Esophagus squamous epithelium (tissue), 5 donors: ENCODE measurements at places on chromosomes 3 and 15.

GRCh38 chr3:119376758-119377157 is 82.6 kb downstream of the ARHGAP31 start:
- no peak for DNase-seq

- DNase-seq: no peak
Measured at GRCh38 chr3:194450341-194450740, 36.5 kb downstream of the ATP13A3 start.

DNA sequence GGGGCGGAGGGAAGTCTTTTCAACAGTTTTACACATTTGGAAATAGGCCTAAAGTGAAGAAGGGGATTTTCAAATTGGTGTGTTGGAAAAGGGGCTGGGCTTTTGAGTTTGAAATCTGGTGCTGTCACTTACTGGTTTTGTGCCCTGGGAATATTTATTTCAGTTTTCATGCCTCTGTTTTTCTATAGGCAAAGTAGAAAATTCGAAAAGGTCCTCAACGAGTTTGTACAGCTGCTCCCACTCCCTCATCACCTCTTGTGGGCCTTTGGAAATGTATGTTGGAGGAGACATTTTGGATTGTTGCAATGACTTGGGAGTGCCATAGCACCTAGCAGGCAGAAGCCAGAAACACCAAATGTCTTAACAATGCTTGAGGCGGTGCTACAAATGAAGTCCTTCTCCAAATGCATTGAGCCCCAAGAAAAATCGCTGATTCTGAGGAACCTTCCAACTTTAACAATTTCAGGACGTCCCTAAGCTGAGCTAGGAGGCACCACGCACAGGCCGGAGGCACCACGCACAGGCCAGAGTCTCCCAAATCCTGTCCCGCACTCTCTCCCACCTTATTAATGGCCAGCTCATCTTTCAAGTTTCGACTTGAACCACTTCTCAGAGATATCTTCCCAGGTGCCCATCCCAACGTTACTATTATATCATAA is 639 bp upstream of the POLR2M start:
- no peak for DNase-seq

DNA sequence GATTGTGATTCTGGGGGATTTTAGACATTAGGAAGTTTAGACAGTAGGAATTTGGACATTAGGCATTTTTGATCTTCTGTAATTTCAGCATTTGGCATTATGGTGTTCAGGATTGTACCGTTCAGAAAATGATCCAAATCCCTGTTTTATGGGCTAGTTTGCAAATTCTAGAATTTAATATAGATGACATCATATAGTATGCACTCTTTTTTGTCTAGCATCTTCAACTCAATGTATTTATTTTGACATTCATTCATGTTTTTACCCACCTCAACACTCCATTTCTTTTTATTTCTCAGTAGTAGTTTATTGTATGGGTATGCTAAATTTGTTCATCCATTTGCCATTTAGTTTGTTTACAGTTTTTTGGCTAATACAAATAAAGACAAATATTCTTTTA is 105.3 kb upstream of the ZPLD1 start:
- no peak for DNase-seq

DNA sequence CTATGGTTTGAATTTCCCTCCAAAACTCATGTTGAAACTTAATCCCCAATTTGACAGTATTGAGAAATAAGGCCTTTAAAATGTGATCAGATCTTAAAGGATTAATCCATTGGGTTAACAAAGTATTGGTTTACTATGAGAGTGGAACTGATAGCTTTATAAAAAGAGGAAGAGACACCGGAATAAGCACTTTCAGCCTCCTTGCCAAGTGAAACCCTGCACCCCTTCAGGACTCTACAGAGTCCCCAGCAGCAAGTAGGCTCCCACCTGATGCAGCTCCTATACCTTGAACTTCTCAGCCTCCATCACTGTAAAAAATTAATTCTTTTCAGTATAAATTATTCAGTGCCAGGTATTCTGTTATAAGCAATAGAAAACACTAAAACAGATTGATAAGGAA is 348.3 kb downstream of the CGGBP1 start:
- no peak for DNase-seq

DNA sequence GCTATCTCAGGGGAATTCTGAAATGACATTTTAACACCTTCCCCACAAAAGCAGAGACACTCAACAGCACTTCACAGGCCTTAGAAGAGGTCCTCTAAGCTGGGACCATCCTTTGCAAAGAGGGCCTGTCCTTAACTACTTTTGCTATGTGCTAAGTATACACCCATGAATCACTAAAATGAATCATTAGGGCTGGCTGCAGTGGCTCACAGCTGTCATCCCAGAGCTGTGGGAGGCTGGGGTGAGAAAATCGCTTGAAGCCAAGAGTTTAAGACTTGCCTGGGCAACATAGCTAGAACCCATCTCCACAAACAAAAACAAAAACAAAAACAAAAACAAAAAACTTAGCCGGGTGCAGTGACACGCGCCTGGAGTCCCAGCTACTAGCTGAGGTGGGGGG is 53.9 kb upstream of the MELTF start:
- DNase-seq: no peak

DNA sequence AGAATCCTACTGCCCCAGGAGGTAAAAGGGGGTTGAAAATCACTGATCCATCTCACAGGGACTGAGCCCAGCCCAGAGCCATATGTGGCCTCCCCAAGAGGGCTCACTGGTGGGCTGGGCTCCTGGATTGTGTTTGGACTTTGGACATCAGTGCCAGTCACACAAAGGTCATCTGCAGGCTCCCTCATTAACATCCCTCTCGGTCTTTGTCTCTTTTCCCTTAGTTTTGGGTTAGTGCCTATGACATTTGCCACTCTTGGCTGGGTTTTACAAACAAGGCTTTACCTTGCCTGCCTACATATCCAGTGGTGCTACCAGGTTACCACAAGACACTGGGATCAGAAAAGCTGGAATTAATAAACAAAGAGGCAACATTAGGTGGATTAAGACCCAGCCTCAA is 27.9 kb downstream of the IFT122 start:
- no peak for DNase-seq

DNA sequence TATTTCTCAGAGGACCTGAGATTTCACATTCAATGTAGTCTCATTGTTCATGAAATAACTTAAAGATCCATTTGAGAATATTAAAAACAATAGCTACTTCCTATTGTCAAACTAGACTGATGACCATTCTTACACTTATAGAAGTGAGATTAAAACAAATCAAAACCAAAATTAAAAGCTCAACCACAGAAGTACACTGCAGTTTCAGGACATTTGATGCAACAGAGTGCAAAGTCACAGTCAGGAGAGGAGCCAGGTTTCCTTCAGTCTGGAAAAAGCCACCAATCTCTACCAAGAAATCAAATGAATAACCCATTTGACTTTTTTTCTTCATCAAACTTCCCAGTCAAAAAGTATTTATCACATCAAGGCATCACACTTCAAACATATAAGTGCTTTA is 5.5 kb downstream of the CCPG1 start:
- DNase-seq: no peak

DNA sequence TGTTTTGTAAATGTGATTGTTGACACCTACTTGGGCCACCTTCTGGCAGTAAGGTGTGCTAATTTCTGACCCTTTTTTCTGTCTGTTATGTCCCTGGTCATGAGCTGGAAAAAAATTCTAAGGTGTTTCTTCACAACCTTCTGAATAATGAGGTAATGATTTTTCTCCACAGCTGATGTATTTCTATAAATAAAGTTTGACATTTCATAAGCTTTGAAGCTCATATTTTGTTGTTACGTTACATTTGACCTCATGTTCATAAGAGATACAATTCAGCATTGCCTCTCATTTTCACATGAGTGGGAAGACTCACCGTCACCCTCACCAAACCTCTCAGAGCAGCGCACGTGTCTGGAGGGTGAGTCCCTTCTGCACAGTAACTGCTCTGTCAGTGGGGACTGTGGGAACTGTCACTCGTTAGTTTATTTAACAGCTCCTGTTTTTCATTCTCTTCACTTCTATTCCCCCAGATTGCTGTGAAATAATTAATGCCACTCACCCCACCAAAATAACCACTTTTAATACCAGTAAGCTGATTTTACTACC is 140.9 kb downstream of the PLCL2 start:
- DNase-seq: no peak

GRCh38 chr3:148582126-148582525 is 115.6 kb upstream of the AGTR1 start:
- DNase-seq: no peak

- DNase-seq: no peak
Measured at GRCh38 chr3:11154036-11154952, at the start of gene HRH1. Gene HRH1 (plus strand): TSS chr3:11154493. CDS start chr3:11259038, 104,545 bp downstream.

GRCh38 chr3:52606373-52607085 is 70.1 kb downstream of the UQCC5 start:
- no peak for DNase-seq

GRCh38 chr3:193812791-193813500 is 219.9 kb downstream of the OPA1 start:
- DNase-seq: no peak

DNA sequence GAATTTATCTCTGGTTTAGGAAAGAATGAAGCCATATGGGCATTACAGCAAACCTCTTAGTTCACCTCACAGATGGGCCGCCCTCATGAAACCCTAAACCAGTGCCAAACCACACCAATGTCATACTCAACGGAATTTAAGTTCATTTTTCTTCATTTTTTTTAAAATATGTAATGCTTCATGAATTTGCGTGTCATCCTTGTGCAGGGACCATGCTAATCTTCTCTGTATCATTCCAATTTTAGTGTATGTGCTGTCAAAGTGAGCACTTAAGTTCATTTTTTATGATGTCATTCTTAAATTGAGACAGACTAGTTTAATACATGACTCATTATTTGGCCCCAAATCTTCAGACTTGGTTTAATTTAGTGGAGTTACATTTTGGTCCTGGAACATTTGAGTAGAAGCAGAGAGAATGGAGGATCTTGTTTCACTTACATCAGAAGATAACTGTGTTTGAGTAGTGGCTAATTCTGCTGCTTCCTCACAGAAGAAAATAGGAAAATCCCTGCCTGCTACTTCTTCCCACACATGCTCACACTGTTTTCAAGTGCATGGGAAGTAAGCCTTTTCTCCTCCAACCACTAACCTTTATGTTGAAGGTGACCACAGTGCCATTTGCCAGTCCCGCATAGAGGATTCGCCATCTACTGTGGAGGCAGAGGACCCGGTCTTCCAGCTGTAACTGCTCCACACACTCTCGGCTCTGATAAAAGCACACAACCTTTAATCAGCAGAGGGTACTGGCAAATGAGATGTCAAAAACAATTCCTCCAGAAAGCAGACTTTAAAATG is 63.3 kb downstream of the ZNF106 start:
- DNase-seq: no peak

DNA sequence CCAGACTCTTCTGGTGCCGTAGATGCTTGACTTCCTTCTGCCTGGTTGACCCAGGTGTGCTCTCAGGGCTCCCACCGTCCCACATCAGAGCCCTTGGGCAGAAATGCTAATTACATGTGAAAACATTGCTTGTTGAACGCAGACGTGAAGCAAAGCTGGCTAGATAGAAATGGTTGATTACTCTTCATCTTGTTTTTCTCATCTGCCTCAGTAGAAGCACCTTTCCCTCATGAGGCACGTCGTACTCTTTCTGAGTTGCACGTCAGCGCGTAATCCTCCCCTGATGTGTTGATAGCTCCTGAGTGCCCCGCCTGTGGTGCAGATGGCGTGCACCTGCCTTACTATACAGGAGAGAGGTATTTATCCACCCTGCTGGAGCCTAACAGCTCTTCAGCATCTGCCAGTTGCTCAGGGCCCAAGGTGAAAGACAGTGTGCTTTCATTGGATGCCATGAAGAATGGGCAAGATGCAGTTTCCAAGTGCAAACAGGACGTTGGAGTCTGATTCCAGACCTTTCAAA is 18.1 kb downstream of the MAP6D1 start:
- no peak for DNase-seq

DNA sequence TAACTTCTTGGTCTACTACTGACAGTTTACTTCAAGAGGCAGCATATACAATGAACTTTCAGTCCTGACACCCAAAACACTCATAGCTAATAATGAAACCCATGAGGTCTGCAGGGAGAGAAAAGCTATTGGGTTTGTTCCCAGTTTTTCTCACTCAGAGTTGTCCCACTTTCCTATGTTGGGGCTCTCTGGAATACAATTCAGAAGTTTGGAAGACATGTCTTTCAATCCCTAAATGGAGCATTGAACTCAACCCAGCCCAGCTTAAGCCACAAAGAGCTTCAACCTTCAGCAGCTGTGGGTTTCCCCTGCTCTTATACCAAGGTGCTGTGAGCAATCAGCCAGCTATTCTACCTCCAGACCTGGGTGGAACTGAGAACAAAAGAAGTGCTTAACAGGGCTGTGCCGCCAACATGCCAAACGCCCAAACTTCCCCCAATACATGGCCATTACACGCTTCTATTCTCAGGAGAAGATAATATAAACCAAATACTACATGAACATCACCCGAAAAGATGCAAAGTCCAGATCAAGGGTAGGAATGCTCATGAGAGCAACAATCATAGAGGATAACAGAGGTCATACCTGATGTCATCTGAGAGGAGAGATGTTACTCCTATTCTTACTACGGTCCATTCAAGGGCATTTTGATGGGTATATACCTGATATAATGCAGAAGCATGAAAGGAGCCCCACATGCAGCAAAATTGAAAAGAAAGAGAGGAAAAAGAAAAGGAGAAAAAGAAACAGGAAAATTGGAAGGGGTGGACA is 131.2 kb upstream of the TGFBR2 start:
- DNase-seq: no peak

- no peak for DNase-seq
Measured at GRCh38 chr3:125212509-125213363, at the start of gene SLC12A8. Gene SLC12A8 (minus strand): TSS chr3:125212748. CDS start chr3:125211349, 1,399 bp downstream.

DNA sequence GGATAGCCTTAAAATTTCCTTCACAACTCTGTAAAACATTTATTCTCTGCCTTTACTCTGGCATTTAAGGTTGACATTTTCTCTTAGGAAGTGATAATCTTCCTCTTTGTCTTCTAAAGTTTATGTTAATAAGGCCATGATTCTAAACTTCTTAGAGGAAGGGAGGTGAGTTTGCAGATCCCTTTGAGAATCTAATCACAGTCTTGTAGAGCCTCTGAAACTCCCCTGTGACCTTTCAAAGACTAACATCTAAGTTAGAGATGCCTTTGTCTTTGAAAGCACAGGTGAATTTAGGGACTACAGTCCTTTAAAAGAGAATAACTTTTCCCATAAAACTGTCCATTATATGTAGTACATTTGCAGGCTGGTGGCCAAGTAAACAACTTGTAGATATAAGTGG is 115.1 kb downstream of the PLCL2 start:
- DNase-seq: no peak

- DNase-seq: no peak
Measured at GRCh38 chr15:89946681-89947299, 34.0 kb upstream of the ARPIN start.

- DNase-seq: no peak
Measured at GRCh38 chr15:55250941-55251340, 38.7 kb downstream of the RAB27A start.

- DNase-seq: no peak
Measured at GRCh38 chr3:18382760-18383369, 42.3 kb downstream of the SATB1 start.

GRCh38 chr3:21390136-21390535 is 360.9 kb downstream of the ZNF385D start:
- DNase-seq: no peak

- no peak for DNase-seq
Measured at GRCh38 chr3:100947119-100947518, 46.1 kb downstream of the ABI3BP start.

- no peak for DNase-seq
Measured at GRCh38 chr15:96818861-96819260, 488.4 kb downstream of the NR2F2 start.

GRCh38 chr3:29475854-29476253 is 195.0 kb downstream of the RBMS3 start:
- DNase-seq: no peak
